ENCODE measurements at places on chromosomes 3 and 15.

GRCh38 chr15:40776537-40777141, 6.9 kb downstream of the C15orf62 start:
- DNase-seq = peak; percentile 46

- no peak for DNase-seq
Measured at GRCh38 chr3:25803833-25804232, 13.9 kb downstream of the OXSM start.

GRCh38 chr3:164476631-164477030, 601.7 kb downstream of the SI start:
- DNase-seq = no peak

DNA sequence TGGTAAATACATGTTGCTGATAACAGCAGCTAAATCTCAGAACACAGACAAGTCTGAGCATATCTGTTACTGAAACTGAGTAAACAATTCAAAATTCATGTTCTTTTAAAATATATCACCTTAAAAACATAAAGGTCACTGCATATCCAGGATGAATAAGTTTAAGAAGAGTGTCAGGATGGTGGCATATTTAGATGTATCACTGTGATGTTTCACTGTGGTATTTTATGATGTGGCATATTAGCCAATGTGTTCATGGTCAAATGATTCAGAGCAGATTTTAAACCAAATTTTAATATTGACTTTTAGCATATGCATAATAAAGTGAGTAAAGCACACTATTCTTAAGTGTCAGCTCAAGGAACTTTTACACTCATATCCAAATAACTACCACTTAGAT, 346.4 kb upstream of the DPPA4 start:
- DNase-seq = no peak

- no peak for DNase-seq
Measured at GRCh38 chr3:166799-167198, 29.8 kb upstream of the CHL1 start.

DNA sequence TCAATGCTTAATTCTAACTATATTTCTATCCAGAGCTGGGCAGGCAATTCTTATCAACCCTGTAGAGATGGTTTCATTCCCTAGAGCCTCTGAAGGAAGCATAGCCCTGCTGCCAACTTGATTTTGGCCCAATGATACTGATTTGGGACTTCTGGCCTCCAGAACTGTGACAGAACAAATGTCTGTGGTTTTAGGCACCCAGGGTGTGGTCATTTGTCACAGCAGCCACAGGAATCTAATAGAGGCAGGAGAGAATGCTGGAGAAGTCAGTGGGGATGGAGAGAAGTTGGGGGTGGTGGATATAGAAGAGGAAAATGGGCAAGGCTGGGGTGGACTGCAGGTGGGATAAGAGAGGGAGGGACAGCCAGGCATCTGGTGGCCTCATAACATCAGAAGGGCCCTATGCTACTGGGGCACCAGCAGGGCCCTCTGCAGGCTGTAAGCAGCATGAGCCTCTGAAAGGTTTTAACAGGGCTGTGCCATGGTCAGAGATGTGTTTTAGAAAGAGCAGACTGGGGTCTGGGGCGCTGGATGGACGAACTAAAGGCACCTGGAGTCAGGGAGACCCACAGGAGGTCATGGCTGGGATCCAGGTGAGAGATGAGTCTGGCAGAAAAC, 19.8 kb downstream of the MRPS11 start:
- no peak for DNase-seq

GRCh38 chr3:104887069-104887468, 479.6 kb upstream of the ALCAM start:
- DNase-seq = no peak

- DNase-seq = no peak
Measured at GRCh38 chr3:39521456-39521855, 54.0 kb downstream of the MOBP start.

GRCh38 chr3:58355179-58355578, 22.5 kb downstream of the PXK start:
- DNase-seq = no peak

DNA sequence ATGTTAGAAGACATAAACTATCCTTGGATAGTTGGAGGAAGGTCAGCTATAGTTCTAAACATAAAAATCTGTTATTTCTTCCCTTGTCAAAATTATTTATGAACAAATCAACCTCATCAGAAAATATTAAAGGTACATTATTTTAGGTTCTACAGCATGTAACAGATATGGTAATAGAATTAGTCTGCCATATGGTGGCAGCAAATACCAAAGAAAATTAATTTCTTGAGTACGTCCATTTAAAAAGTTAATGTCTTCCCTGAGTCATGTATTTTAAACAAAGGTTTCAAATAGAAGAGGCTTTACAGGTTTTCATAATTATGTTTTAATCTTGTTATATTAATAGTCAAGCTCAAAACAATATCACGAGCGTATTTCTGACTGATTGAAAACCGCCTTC, 17.9 kb upstream of the ANKRD28 start:
- DNase-seq = no peak

- no peak for DNase-seq
Measured at GRCh38 chr3:181521831-181522230, 189.9 kb upstream of the SOX2 start.

- no peak for DNase-seq
Measured at GRCh38 chr3:53773611-53774368, 72.4 kb downstream of the CHDH start.

- DNase-seq = peak; percentile 29
Measured at GRCh38 chr3:56855856-56856512, 54.2 kb upstream of the ARHGEF3 start.

- DNase-seq = no peak
Measured at GRCh38 chr3:27097182-27097581, 272.0 kb downstream of the NEK10 start.

- DNase-seq = no peak
Measured at GRCh38 chr15:89379818-89380217, 45.2 kb upstream of the POLG start.

GRCh38 chr3:16512435-16513140, 911 bp downstream of the RFTN1 start:
- peak; percentile 59 for DNase-seq

- no peak for DNase-seq
Measured at GRCh38 chr3:43254125-43254524, 32.2 kb upstream of the SNRK start.

DNA sequence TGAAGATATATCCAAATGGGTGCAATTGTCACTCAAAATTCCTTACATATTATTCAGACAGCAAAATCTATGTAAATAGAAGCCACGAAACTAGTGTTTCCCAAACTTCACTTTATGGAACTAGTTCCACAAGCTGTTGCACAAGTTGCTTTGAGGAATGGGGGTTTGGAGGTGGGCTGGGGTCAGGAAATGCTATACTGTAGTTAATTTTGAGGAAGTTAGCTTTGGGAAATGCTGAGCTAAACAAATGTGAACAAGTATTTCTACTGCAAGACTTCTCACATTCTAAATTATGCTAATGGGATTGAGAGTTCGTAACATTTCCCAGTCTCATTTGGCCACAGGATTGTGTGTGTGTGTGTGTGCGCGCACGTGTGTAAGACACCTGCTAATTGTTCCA, 28.7 kb upstream of the SAMMSON start:
- no peak for DNase-seq

GRCh38 chr3:156554515-156554841, 439 bp downstream of the SSR3 start:
- no peak for DNase-seq

- no peak for DNase-seq
Measured at GRCh38 chr3:37453393-37454389, 279.3 kb upstream of the LRRFIP2 start.

- DNase-seq = peak; percentile 47
Measured at GRCh38 chr3:59313365-59313764, 263.5 kb upstream of the CFAP20DC start.

- peak; percentile 36 for DNase-seq
Measured at GRCh38 chr3:190120269-190121060, at the start of gene P3H2. TSS of gene P3H2 (minus strand) at chr3:190120897. CDS start at chr3:190120731, 166 bp downstream.

- no peak for DNase-seq
Measured at GRCh38 chr3:53803124-53803815, 42.9 kb downstream of the CHDH start.

DNA sequence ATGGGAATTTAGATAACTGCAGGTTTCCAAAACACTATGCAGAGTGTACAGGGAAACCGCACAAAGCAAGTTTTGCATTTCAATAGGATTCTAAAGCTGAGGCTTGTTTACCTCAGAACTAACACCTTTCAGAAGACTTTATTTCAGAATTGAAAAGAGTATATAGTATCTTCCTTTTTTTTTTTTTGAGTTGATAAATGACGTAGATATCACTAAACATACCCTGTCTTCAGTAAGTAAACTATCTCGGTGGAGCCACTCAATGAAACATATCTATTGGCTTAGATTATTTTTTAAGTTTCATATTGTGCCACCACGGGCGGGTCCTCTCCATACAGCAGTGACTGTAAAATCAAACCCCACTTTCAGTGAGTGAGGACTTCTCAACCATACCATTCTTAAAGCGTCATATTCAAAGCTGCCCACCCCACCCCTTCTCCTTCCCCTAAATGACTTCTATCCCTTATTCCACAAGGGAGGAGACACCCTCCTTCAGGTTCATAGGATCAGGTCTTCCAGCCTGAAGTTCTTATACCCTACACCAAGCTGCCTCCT, 2.0 kb upstream of the TBL1XR1 start:
- DNase-seq = no peak

DNA sequence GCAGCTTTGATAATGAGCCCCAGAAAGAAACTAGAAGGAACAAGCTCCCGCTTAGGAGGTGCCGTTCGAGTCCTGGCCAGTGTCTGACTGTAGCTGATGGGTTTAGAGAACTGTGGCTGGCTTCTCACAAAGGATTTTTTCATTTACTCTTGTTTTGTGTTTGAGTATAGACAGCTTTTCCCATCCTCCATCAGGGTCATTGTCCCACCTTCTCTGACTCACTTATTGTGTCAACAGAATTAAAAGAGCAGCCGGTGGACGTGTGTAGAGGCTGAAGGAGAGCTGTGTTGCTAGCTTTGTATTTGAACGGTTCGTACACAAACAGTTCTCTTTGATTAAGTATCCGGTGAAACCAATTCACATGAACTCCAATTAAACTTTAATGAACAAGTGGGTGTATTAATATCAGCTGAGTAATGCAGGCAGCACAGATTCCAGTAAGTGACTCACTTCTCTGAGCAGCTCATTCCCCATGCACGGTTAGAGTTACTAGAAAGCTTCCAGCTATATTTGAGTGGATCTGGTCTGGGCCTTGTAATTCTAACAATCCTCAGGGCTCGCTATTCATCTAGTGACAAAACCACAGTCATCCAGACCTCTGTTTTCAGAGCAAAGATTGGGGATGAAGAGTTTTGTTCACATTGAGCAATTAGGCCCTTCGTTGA, 141.0 kb downstream of the LPP start:
- DNase-seq = peak; percentile 25

- DNase-seq = no peak
Measured at GRCh38 chr3:1216856-1217255, 124.0 kb downstream of the CNTN6 start.

- no peak for DNase-seq
Measured at GRCh38 chr3:46634856-46635255, 22.5 kb downstream of the FAM240A start.

GRCh38 chr3:108940568-108941263, 13.0 kb downstream of the GUCA1C start:
- DNase-seq = no peak

- DNase-seq = no peak
Measured at GRCh38 chr15:41961595-41962202, 10.7 kb downstream of the EHD4 start.

DNA sequence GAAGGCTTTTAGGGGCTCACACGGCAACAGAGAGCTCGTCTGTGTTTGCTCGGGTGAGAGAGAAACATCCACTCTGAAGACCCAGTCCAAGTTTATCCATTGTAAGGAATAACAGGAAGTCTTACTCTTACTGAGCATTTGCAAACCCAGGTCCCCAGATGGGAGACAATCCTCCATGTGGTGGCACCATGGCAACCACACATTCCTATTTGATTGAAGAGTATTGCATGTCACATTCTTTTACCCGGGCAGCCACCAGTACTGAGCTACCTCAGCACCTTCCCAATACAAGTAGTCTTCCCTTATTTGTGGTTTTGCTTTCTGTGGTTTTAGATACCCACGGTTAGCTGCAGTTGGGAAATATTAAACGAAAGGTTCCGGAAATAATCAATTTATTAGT, 302.9 kb upstream of the RASGRP1 start:
- no peak for DNase-seq

DNA sequence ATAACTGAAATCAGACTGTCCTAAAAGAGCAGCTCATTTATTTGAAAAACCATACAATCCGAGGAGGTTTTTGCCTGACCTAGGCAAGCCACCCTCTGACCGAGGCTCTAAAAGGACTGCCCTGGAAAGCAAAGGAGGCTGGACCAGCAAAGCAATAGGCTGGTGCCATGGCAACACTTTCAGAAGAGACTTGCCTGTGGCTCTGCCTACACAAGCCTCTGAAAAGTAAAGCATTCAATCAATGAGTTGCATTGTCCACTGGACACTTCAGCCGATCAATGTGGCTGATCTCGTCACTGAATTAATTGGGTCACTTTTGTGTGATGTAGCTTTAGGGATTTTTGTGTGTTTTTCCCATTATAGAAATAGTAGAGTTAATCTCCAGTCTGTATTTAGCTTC, 99.1 kb upstream of the SEMA6D start:
- no peak for DNase-seq

DNA sequence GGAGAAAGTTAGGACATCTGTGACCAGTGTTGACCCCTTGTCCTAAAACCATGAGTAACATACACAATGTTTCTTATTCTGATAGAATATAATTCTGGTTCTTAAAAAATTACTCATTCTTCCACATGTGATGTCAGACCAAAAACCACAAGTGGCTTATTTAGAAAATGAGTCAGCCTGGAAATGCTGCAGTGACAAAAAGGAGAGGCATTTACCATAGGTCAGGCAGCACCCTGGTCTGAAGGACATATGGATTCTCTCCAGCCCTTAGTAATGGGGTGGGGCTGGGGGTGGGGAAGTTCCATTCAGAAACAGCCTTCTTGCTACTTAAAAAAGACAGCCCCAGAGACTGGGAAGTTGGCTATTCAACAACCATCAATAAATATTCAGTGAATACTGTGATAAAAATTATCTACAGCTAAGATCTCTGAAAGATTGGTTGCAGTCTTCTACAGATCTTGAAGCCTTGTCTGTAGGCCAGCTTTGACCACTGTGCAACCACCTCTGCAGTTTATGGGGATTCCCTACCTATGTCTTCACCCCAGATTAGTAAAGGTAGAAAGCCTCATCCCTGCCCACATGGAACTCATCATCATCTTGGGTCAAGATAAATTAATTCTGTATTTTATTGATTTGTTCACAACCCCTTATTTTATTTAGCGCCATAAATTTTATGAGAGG, 34.9 kb upstream of the TIMP4 start:
- peak; percentile 45 for DNase-seq

- DNase-seq = no peak
Measured at GRCh38 chr3:72288955-72289691, 504.2 kb upstream of the PROK2 start.

DNA sequence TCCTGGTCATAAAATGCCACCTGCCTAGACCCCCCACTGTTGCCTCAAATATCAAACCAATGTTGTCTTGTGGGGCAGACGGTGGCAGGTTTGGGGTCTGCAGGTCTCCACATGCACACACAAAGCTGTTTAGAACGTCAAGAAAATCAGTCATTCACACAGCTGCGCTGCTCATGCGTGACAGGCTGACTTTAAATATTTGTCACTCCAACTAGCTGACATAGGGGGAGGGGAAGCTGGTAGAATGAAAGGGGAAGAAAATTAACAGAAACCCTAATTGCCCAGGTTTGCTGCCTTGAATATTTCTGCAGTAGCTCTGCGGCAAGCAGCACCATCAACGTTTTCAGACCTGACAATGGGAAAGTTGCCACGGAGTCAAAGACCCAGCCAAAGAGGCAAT, 201.8 kb downstream of the ABHD5 start:
- no peak for DNase-seq
